NCI-H1092 treated with DMSO at 0.1 percent for 48 hours (cell line): ENCODE measurements at places on chromosomes 12 and 14.

DNA sequence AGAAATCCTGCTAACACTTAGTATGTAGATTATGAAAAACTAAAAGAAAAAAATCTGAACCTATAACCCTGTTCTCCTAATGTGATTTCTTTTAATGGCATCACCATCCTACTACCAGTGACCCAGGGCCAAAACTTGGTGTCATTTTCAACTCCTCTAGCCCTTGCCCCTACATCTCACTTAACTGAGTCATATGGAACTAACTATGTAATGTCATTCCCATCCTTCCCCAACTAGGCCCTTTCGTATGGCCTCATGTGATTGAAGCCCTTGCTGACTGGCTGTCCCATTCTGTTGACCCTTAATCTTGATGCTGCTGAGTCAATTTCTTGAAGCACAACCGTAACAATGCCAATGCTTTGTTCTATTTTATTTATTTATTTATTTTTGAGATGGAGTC, 7.6 kb downstream of the DMAC2L start:
- no peak for DNase-seq

- DNase-seq, result no peak
Measured at GRCh38 chr12:56677680-56678079, 10.4 kb downstream of the PTGES3 start.

DNA sequence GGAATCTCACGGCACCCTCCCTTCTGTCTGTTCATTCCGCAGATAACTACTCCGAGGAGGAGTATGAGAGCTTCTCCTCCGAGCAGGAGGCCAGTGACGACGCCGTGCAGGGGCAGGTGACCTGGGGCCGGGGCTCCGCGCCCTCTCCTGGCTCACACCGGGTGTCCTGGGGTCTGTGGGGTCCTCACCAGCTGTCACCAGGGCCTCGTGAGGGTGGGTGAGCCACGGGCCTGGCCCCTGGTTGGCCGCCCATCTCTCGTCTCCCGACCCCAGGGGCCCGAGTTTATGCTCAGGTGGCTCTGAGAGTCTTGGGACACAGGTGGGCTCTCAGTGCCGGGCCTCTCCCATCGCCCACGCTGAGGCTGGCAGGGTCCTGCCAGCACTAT, 30.3 kb upstream of the TEX22 start:
- no peak for DNase-seq

GRCh38 chr14:88482524-88482923, 72.3 kb downstream of the PTPN21 start:
- no peak for DNase-seq

- no peak for DNase-seq
Measured at GRCh38 chr12:67697967-67698366, 49.4 kb downstream of the DYRK2 start.

- DNase-seq, result peak; percentile 92
Measured at GRCh38 chr12:103268831-103269514, 226.8 kb downstream of the C12orf42 start.

DNA sequence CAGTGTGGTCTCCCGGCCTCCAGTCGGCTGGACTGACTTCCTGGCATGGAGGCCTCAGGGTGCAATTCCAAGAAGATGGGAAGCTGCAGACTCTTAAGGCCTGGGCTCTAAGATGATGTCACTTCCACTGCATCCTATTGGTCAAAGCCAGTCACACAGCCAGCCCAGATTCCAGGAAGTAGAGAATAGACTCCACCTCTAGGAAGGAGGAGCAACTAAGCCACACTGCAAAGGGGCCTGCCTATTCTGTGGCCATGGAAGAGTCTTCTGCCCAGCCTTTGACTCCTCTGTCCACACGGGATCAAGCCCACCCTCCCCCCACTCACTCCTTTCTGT, 103.9 kb upstream of the RFLNA start:
- no peak for DNase-seq

GRCh38 chr14:51367600-51367931, 127.5 kb downstream of the TMX1 start:
- no peak for DNase-seq

- no peak for DNase-seq
Measured at GRCh38 chr12:120055231-120056000, 61.1 kb downstream of the RAB35 start.

DNA sequence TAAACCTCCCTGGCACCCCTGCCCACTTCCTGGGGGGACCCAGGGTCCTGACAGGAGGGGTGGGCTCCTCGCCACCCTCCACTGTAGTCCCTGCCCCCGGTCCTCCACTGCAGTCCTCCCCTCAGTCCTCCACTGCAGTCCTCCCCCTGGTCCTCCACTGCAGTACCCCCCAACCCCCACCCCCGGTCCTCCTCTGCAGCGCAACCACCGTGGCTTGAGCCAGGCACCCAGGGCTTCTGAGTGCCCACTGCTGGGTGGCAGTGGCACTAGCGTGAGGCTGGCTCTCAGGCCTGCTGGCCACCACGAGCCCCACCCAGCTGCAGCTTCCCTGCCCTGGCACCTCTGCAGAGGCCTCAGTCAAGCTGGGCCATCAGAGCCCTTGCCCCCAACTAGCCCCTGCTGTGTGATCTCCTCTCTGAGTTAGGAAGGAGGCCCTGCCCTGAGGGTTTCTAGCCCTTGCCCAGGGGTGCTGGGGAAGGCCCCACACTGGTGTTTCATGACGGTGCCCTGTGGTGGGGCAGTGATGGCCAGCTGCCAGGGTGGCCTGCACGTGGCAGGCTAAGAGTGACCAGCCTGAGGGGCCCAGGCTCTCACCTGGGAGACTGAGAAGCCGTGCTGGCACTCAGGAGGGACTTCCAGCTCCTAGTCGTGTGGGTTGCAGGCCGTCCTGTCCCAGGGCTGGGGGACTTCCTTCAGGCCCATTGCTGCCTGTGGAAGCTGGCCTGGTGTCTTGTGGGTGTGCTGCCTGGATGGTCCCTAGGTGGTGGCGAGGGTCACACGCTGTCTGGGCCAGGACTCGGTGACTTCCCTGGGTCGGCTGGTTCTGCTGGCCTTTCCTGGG, 9.7 kb downstream of the CEP170B start:
- no peak for DNase-seq

DNA sequence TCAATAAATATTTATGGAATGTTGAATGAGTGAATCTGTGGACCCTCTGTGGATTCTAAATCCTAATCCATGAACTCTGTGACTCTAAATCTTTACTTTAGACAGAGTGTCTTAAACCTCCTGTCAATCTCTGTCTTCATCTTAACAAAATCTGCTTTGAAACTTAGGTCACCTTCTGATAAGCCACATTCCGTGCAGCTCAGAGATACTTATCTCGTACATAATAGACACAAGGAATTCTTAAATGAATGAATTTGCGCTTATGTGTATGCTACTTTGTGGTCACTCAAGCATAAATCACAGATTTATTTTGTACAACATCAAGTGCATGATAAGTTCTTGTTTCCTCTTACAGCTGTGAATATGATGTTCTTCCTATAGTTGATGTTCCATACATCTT, 2.2 kb upstream of the KRAS start:
- no peak for DNase-seq

DNA sequence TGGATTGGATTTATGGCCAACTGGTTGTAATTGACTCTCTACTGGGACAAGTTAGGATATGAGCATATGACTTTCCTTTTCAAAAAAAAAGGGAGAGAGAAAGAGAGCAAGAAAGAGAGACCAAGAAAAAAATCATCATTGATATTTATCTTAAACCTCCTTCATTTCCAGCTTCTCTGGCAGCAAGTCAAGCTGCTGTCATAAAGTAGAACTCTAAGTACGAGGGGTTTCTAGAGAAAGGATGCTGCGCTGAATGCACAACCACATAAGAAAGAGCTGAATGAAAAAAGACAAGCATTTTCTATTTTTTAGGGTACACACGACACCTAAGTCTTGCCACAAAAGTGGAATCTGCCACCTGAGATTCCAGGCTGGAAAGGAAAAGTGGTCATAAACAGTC, 182.6 kb downstream of the SLC25A21 start:
- DNase-seq, result no peak

- no peak for DNase-seq
Measured at GRCh38 chr12:108697905-108698304, 33.4 kb downstream of the CORO1C start.

GRCh38 chr14:89616852-89617341, 199.9 kb upstream of the FOXN3 start:
- no peak for DNase-seq

- DNase-seq, result no peak
Measured at GRCh38 chr12:67046062-67046461, 223.1 kb upstream of the CAND1 start.

DNA sequence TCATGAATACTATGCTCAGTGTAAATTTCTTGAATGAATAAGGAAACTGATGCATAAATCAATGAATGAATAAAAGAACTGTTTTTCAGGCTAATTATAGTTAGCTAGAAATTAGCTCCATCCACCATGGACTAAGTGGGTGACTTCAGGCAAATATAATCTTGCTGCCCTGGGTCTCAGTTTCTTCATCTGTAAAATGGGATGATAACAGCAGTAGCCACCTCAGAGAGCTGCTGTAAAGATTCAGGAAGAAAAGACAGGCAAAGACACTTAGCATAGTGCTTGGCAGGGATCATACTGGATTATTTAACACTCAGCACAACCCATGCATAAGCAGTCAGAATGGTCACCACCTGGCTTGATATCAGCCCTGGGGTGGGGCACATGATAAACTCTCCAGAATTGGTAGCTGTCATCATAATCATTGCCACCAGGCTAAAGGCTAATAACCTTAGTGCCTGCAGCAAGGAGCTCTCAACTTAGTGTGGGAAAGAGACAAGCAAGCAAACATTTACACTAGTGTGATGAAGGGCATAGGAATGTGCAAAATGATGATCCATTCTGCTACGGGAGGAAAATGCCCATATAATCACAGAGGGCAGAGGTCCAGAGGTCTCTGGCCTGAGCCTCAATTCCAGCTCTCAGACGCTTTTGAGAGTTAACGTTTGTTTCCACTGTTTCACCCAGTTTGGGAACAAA, 234.7 kb upstream of the TBX3 start:
- no peak for DNase-seq

GRCh38 chr12:24201258-24201970, 251.9 kb upstream of the SOX5 start:
- DNase-seq, result no peak

DNA sequence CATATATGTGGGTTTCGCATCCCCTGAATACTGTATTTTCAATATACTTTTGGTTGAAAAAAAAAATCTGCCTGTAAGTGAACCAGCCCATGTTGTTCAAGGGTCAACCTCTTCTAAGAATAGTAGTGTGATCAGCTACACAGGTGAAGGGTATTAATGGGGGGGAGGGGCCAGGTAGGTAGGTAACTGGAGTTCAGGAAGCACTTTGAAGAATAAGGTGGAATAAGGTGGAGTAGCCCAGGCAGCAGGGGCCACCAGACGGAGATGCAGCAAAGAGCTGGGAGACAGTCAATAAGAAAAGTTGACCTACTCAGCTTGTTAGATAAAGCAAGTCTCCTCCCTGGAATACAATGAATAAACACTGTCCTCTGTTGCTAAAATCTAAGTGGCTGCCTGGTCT, 9.3 kb downstream of the LDHB start:
- no peak for DNase-seq

DNA sequence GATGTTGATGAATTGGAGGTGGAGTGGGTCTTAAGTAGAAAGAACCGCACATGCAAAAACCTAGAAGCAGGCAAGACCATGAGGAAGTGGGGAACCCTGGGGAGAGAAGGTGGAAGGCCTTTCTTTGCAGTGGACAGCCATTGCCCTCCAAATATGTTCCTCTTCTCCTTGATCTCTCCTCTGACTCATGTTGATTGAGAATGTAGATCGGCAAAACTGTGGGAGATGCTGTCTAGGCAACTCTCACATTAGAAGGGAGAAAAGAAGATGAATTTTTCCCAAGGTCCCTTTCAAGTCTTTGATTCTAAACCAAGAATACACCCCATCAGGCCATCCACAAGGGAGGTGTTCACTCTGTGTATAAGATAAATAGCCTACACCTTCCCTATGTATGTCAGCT, 257.5 kb downstream of the MSRB3 start:
- DNase-seq, result no peak

GRCh38 chr12:132153501-132154340, 9.5 kb downstream of the NOC4L start:
- DNase-seq, result peak; percentile 66

DNA sequence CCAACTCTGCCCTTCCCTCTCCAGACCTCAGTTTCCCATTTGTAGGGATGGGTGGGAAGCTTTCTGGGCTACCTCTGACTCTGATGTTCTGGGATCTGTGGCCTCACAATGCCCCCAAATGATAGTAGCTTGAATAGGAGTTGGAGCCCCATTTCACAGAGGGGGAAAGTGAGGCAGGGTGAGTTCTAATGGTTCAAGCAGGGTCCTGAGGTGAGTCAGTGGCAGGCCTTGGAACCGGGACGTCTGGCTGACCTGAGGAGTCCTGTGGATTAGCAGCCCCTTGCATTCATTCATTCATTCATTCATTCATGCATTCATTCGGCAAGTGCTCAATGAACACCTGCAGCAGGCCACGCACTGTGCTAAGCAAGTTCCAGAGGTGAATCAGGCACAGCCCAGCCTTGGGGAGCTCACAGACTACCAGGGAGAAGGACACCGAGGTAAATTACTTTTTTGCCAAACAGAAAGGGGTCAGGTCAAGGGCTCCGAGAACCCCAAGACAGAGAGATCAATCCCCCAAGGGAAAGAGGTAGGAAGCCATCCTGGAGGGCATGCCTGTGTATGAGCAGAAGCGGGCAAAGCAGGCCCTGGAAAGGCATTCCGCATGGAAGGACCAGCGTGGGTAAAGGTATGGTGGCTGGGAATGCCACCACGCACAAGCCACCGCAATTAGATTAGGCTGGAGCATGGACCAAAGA, 818 bp upstream of the TMEM119 start:
- no peak for DNase-seq

DNA sequence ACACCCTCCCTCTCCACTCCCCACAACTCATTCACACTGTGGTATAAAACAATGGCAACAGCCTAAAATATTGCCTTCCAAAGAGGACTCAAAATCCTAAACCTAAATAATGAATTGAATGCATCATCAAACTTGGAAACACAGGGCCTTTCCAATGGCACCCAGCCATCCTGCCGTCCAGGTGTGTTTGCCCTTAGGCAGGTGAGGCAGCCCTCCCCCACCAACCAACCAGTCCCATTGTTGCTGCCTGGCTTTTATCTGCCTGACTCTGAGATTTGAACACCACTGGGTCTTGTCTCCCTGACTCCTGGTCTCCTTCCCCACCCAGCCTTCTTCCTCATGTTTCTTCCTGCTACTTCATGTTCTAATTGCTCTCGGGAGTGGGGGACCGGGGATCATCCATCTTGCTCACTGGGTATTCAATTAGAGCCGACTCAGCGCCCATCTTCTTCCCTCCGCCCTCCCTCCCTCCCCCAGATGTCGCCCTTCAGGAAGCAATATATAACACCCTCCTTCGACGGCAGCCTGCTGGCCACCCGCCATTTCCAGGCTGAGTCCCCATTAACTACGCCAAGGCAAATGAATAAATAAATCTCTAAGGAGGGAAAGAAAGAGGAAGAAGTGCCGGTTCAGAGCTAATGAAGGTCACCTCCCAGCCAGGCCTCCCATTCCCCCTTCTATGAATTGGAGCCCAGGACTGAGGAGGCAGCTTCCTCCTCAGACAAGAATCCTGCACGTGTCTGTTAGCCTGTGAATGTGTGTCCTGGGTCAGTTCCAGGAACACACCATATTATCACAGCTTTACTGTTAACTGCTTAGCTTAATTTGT, 36.3 kb upstream of the NTF3 start:
- peak; percentile 81 for DNase-seq
